ENCODE measurements at places on chromosomes 2 and 18. TPM values are rescaled to one million over a fixed set of nuclear protein-coding genes. Genes with fewer than 3 reads are reported as not detected.

The ARHGAP28 gene
- total RNA-seq: not detected

GRCh38 chr2:239121600-239122012 lies 273.7 kb downstream of the TWIST2 start:
- DNase-seq: no peak

DNA sequence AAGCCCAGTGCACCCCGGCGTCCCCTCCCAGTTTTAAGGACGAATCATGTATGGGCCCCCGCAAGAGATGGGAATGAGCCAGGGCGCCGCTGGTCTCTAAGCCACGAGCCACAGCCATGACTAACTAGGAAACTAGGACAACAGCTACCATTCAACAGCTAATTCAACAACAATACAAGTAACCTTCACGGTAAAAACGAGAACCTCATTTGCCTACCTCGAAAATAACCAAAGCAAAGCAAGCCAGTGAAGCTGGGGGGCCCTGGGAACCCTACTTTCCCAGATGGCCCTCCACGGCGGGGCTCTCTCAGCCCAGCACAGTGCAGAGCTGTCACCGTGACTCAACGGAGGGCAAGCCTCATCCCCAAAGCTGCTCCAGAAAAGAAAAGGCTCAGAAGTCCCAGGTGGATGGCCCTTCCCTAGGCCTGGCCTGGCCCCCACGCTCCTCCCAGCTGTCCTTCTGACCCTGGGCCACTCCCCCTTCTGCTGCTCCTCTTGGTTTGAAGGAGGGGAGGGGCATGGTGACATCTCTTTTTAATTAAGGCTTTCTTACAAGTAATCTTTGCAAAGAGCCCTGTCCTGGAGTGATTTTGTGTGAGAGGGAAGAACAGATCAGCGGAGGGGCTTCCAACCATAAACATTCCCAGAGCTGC lies 126.3 kb downstream of the HDAC4 start:
- DNase-seq: no peak

DNA sequence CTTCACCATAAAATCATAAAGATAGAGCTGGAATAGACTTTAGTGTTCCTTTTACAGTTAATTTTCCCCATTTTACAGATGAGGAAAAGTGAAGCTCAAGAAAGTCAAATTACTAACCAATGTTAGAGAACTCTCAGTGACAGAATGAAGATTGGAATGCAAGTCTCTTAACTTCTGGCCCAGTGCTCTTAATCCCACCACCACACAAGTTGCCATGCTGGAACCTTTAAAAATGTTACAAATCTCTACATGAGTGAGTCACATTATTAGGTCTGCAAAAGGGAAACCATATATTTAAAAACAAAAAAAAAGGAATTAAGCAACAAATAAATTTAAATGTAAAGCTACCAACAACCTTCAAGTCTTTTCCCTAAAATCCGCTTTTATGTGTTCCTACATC lies 3.5 kb downstream of the NCKAP1 start:
- DNase-seq: no peak

- DNase-seq: no peak
These were observed 216.6 kb downstream of the HNMT start for GRCh38 chr2:138180692-138181386.

DNA sequence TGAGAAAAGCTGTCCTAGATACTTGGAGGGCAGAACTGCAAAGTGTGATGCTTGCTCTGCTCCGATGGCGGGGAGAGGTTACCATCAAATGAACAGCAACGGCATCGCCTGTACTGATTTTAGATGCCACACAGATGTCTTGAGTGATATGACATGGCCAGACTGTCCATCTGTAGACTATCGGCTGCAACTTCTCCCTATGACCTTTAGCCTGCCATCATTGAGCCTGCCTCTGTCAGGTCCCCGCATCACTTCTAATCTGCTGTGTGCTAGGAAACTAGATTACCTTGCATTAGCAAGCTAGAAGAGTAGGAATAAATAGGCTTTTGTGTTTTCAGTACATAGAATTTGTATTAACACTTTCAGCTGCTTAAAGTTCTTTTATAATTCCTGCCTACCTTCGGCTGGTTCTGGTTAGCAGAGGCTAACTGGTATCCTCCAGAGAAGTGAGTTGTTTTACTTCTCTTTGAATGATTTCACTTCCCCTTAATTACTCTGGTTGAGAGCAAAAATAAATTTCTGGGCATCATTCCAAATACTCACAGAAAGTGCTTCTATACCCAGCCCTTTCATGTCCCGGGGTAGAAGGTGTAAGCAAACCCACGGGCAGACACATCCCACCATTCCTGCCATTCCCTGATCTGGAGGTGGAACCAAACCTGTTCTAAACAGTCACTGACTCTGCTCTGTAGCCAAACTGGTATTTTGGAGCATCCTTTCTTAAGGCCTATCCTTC lies 24.0 kb downstream of the GAREM2 start:
- DNase-seq: no peak

GRCh38 chr2:172207911-172208310 lies 105.2 kb upstream of the DLX2 start:
- no peak for DNase-seq
